ENCODE measurements at places on chromosomes 2 and 18.

DNA sequence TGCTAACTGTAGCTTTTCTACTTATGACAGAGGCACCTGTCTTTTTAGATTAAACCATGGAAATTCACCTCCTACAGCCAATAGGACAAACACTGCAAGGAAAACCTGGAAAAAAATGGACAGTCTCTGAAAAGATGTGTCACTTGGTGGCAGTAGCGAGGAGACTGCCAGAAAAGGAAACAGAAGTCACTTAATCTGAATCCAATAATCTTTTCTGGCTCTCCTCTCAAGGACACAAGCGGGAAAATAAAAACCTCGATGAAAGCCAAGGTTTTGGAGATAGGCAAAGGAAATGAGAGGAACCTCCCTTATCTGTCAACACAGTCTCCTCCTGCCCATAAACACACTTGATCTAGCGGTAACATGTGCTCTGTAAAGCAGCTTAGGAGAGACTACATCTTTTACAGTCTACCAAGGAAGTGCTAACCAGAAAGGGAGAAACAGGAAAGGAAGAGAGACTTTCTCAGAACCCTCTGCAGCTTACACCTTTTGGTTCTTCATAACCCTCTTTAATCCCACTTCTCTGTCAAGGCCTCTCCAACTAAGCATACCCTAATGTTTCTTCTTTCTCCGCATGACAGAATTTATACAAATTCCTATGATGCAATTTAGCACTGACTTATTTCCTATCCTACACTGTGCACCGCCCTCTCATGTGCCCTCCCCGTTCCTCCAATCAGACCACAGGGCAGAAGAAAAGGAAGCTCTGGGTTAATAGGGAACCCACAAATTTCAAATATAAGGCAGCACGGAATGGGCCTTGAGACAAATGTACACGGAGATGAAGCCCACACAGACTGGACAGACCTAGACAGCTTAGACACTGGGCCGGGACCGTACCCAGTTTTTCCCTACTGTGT lies 52.8 kb downstream of the CLASP1 start:
- DNase-seq: no peak

GRCh38 chr2:205612636-205613035 lies 69.7 kb upstream of the NRP2 start:
- DNase-seq: no peak

DNA sequence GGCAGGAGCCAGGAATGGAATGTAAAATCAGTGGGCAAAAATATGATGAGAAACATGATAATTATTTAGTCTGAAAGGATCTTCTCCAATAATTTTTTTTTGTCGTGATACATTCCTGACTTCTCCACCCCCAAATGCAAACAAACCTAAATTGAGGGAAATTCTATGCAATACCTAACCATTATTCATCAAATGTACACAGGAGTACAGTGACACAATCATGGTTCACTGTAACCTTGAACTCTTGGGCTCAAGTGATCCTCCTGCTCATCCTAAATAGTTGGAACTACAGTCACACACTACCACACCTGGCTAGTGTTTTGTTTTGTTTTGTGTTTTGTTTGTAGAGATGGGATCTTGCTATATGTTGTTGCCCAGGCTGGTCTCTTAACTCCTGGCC lies 46.5 kb downstream of the RAB10 start:
- no peak for DNase-seq

GRCh38 chr18:49784427-49785185 lies 28.7 kb downstream of the ACAA2 start:
- DNase-seq: no peak

DNA sequence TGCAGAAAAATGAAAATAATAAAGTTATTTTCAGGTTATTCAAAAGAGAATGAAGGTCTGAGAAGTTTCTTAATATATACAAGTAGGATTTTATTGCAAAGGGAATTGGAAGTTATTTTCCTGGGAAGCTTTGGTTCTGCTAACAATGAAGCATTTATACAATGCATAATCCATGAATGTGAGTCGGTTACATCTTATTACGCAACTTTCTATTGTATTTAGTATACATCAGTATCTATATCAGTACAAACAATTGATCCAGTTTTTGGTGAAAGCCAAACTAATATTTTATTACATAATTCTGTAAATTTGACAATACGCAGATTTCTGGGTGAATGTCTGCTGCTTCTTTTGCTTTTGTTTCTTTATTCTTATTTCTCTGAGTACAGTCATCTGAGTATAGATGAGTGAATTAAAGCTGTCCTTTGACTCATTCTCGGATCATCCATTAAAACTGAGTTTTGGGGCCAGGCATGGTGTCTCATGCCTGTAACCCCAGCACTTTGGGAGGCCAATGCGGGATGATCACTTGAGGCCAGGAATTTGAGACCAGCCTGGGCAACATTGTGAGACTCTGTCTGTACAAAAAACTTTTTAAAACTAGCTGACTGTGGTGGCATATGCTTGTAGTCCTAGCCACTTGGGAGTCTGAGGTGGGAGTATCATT lies 108.5 kb downstream of the SOCS6 start:
- no peak for DNase-seq

- no peak for DNase-seq
Measured at GRCh38 chr2:9831670-9832069, 11.6 kb upstream of the TAF1B start.

DNA sequence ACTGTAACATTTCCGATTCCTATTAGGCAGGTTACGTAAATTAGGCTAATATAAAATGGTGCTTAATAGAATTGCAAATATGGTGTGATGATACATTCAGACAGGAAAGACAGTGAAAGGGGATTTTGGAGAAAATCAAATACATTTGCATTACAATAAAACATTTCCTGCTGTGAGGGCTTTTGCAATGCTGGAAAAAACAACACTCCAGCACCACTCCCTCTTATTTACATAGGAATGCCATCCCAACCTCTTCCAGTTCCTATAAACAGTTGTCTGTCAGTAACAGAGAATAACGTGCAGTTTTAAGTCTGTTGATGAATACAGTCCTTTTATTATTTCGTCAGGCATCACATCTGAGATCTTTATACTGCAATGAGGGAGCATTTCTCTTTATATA lies 298.8 kb upstream of the FANCL start:
- no peak for DNase-seq

- DNase-seq: no peak
Measured at GRCh38 chr2:156021146-156022040, 311.1 kb downstream of the NR4A2 start.

GRCh38 chr2:159098361-159098760 lies 129.9 kb downstream of the TANC1 start:
- DNase-seq: no peak

- no peak for DNase-seq
Measured at GRCh38 chr2:234725528-234726264, 226.1 kb upstream of the SH3BP4 start.

DNA sequence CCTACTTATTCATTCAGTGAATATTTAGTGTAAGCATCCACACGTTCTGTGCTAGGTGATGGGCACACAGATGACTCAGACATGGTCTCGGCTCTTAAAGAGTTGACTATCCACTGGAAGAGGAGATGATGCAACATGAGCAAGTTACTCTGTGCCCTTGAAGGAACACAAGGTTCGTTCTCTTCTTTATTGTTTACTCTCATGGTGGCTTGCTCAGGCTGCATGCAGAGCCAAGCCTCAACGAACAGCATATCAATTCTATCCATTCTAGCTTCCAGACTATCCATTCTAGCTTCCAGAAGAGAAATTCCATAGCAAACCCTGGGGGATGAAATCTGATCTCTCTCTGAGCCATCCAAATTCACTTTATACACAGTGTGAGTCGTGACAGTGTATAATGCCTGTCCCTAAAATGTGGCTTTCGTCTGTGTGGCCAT lies 68.1 kb upstream of the CTAGE1 start:
- no peak for DNase-seq

GRCh38 chr18:2569338-2570207 lies 1.7 kb downstream of the METTL4 start:
- DNase-seq: no peak

DNA sequence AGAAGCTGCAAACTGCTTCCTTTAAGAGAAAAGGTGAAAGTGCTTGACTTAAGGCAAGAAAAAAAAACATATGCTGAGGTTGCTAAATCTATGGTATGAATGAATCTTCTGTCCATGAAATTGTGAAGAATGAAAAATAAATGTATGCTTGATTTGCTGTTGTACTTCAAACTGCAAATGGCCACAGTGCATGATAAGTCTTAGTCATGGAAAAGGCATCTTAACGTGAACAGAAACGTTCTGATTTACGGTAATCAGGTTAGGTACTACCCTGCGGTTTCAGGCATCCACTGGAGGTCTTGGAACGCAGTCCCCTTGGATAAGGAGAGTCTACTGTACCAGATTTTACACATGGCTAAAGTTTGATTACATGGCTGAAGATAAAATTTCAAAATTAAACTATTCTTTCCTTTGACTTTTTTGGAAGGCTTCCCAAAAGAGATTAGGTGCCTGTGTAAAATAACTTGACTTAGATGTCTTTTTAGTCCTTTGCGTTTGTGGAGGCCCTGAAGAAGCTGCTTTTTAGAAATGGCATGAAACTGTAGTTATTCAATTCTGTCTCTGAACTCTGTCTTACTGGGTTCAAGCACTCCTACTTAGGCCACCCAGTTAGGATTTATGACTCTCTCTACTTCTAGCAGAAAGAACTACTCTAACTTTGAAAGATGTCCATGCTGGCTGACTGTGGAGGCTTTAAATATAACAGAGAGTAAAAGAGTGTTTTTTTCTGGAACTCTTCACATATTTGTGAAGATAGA lies 35.9 kb upstream of the SCN9A start:
- no peak for DNase-seq

- no peak for DNase-seq
Measured at GRCh38 chr18:10053861-10054260, 140.0 kb downstream of the VAPA start.

GRCh38 chr18:41693008-41693407 lies 262.0 kb upstream of the PIK3C3 start:
- no peak for DNase-seq

- DNase-seq: no peak
Measured at GRCh38 chr2:17762451-17762850, 8.5 kb downstream of the GEN1 start.

- DNase-seq: no peak
Measured at GRCh38 chr2:59427980-59428379, 1125.5 kb downstream of the BCL11A start.

DNA sequence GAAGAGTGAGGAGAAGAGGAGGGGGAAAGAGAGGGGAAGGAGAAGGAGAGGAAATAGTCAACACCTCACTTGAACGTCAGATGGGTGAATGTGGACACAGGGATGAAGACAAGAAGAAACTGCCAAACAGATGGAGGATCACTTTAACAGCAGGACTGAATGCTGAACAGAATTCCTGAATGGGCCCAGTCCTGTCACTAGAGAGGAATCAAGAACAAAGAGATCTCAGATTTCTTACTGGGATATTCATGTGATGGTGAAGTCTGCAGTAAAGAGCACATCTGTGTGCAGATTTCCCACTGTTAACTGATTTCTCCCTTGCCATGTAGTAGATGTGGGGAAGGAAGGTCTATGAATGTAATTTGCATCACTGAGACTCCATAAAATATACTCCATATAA lies 135.4 kb downstream of the L3MBTL4 start:
- DNase-seq: no peak

DNA sequence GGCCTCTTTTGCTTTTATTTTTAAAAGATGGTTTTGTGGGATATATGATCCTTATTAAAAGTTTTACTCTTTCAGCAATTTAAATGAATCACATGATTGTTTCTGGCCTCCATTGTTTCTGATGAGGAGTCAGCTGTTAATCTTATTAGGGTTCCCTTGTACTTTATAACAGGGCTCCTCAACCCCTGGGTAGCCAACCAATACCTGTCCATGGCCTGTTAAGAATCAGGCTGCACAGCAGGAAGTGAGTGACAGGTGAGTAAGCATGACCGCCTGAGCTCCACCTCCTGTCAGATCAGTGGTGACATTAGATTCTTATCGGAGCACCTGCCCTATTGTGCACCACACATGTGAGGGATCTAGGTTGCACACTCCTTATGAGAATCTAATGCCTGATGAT lies 45.1 kb upstream of the FAM98A start:
- DNase-seq: no peak

DNA sequence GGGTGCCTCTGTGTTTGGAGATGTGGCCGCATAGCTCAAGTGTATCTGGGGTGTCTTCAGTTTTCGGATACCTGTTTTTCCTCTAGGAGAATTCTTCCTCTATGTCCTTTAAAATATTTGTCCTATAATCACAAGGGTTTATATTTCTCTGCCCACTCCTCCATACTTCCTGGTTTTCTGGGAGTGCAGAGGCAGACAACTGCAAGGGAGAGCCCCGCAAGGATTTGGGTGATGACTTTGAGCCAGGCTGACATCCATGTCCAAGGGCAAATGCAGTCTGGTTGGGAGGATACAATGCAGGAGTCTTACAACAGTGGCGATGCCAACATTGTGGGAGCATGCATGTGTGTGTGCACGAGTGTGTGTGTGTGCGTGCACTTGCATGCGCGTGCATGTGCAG lies 2.1 kb downstream of the IL1RL1 start:
- DNase-seq: no peak

DNA sequence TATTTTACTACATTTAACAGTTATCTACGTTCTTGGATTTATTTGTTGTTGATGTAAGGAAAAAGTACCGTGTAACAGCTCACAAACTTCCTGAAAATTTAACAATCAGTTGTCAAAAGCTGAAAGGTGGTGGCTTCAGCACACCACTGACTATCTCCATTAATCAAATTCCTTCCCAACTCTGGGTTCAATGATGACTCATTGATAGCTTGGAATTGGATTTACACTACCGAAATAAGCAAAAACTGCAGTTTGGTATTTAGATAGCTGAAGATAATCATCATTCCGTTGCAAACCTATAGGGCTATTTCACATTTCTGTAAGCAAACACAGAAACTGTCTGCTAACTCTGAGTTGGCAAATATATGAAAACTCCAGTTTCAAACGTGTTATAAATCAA lies 322.3 kb upstream of the TFPI start:
- DNase-seq: no peak

DNA sequence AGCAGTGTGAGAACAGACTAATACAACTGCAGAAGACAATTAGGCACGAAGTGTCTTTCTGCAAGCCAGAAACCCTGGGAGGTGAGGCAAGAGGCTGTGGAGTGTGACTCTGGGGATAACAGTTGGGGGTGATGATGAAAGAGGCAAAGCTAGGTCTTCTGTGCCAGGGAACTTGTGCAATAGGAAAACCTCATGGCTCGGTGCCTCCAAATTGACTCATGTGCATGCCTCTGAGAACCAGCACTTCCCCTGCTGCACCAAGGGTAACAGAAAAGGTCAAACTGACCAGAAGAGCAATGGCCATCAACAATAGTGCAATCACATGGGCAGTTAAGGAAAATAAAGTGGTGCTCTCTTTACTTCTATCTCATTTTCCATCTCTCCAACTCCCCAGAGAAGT lies 136.4 kb downstream of the SCG2 start:
- DNase-seq: no peak

GRCh38 chr2:1987379-1987778 lies 243.1 kb upstream of the PXDN start:
- no peak for DNase-seq

GRCh38 chr2:179938026-179938425 lies 69.1 kb downstream of the CWC22 start:
- no peak for DNase-seq

Data from stimulated activated CD8-positive, alpha-beta memory T cell treated with anti-CD3 and anti-CD28 coated beads, Interleukin-7, amount 100 ng/mL, for 1 hour (primary cell).